ENCODE measurements at places on chromosomes 7 and 10.

DNA sequence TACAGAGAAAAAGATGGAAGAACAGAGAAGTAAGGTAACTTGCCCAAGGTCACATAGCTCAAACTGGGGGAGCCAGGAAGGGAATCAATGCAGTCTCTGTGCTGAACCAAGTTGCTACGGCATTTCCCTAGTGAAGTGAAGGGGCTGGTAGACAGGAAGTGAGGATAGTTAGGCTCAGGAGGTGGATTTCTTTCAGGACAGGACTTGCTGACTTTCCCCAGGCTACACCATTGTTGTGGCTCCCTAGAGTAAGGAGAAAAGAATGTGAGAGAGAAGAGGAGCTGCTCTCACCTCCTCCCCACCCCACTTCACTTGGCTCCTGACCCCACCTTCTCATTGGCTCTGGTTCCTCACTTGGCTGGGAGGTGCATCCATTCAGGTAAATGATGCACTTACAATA, 316.9 kb downstream of the INHBA start:
- DNase-seq: no peak

DNA sequence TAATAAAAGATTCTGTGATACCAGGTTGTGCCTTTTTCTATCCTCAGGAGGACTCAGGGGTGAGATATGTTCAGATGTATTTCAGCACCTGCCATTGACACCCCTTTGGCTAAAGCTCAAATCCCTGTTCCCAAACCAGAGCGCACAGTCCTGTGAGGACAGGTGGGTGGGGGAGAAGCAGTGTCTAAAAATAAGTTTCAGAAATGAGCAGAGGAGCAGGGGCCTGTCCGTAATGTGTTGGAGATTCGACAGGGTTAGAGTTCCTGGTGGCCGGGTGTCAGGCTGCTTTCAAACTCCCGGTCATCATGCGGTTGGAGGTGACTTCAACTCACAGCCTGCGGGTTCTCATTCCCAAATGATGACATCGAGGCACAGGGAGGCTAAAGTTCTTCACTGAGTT, 211.5 kb downstream of the KLF6 start:
- DNase-seq: no peak

GRCh38 chr10:132266594-132267161, 41.1 kb downstream of the STK32C start:
- DNase-seq: no peak

DNA sequence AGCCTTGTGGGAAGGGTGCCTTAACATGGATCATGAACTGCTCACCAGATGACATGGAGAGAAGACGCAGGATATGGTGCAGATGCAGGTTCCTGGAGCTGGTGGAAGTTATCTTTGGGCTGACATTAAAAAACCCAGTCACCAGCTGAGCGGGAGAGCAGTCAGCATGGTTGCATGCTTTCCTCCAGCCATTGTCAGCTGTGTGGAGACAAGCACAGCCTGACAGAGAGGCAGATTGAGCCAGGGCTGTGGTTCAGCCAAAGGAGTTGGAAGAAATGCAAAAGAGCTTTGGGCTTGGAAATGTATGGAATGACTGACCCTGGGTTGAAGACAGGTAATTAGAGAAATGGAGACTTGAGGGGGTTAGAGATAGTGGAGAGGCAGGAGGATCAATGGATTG, 79.7 kb downstream of the CPVL start:
- DNase-seq: no peak

GRCh38 chr7:108235451-108236061, 105.4 kb upstream of the LAMB4 start:
- DNase-seq: no peak

- no peak for DNase-seq
Measured at GRCh38 chr10:102476466-102477141, 25.3 kb upstream of the C10orf95 start.

GRCh38 chr10:82190432-82191260, 315.7 kb downstream of the NRG3 start:
- no peak for DNase-seq

DNA sequence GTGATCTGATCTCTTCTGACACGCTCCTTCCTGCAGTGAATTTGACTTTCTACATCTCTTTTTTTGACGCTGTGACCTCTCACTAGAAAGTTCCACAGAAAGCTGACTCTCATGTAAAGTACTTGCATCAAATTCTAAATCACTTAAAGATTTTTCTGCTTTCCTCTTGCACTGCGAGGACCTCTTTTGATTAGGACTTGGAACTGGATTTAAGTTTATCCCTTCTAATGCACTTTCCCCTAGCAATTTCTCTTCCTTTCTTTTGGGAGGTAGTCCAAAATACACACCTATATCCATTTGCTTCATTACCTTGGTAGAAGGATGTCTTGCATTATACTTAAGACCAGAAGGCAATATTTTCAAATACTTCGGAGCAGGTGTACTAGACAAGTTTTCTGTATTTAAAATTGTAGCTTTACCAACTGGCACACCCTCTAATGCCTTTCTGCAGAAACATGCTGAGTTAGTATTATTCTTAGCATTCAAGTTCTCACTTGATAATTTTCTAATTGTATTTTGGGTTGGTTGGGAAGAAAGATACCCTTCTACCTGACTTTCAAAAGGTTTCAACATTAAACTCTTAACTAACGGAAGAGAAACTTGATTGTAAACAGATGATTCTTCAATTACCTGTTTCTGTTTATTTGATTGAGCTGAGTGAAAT, 4.6 kb downstream of the DCLRE1A start:
- DNase-seq: no peak

DNA sequence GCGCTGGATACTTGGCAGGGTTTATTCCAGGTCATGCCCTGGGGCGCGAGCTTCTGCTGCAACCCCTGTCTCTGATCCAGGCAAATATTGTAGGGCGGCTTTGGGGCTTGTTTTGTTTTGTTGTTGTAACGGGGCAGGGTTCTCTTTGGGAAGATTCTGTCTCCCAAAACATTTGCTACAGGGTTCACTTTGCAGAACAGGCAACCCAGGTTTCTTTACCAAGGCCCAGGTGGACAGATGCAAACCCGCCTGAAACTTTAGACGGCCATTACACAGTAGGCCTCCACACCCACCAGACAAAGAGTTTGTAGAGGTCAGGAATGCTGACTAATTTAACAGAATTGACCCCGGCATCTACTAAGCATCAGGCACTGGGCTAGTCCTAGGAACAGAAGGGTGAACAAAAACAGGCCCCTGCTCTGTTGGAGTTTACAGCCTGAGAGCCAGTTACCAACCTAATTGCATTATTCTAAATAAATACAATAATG, 567 bp upstream of the CDCA7L start:
- DNase-seq: no peak

DNA sequence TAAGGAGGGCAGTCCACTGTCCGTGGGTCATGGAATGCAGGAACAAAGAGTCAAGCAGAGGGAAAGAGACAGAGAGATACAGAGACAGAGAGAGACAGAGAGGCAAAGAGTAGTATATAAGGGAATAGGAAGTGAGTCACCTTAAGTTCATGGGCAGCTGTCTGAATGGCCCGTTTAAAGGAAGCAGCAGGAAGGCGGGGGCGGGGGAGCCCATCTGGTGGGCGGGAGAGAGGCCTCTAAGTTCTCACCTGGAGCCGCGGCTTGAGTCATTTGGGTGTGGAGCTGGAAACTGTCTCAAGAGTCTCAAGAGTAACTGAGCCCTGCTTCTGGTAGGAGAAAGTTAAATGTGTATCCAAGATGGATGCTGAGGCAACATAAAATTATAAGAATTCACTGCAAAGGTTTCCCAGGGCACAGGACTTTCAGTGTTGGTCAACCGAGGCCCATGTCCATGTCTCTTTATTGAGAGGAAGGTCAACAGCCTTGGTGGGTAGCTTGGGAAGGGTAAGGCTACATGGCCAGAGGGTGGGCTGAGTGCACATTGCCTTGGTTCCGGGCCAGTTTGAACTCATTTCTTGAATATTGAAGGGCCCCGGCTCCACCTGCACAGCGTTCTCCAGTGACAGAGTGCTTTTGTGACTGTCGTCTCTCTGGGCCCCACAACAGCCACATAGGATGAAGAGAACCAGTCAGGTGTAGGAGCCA, 85.5 kb upstream of the CACUL1 start:
- DNase-seq: peak; percentile 72

- no peak for DNase-seq
Measured at GRCh38 chr7:76000566-76000965, 6.2 kb upstream of the TMEM120A start.

DNA sequence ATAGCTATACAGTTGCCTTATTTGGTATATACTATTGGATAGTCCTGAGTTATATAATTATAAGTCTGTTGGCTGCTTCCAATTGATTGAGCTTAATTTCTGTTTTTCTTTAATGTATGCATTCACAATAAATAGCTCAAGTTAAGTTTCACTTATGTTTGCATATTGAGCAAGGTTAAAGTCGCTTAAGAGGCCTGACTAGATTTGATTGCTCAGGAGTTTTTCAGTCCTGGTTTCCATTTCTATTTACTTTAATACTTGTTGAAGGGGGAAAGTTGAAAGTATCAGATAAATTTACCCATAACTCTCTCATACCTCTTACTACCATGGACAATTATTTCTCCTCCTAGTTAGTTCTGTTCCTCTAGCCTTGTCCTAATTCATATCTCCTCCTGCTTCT, 294.7 kb downstream of the ARL4A start:
- no peak for DNase-seq

Measured in activated CD8-positive, alpha-beta memory T cell treated with anti-CD3 and anti-CD28 coated beads, Interleukin-2, amount 50 U/mL, for 48 hours (primary cell).